MCF 10A (cell line): ENCODE measurements at places on chromosomes 12 and 14. TPM values are rescaled to one million over a fixed set of nuclear protein-coding genes. Genes with fewer than 3 reads are reported as not detected.
A peak's percentile ranks its signal among the peaks of the same experiment; 100 is the strongest.

The C12orf54 gene
- total RNA-seq: 1.5 and 1.9 TPM in 2 replicates

The CFAP54 gene
- 0.56 and 1.1 TPM in 2 replicates for total RNA-seq

The ST8SIA1 gene
- 3.8 and 4.7 TPM in 2 replicates for total RNA-seq

The PLCZ1 gene
- total RNA-seq: not detected in 2 replicates

The INTS13 gene
- 64.8 and 67.8 TPM in 2 replicates for total RNA-seq

The AGAP2 gene
- total RNA-seq: 0.19 TPM in 1 of 2 replicates, not detected in the other

The MYF6 gene
- total RNA-seq: not detected in 2 replicates

The TMEM229B gene
- 0.17 and 0.37 TPM in 2 replicates for total RNA-seq

The RIMBP2 gene
- not detected in 2 replicates for total RNA-seq

DNA sequence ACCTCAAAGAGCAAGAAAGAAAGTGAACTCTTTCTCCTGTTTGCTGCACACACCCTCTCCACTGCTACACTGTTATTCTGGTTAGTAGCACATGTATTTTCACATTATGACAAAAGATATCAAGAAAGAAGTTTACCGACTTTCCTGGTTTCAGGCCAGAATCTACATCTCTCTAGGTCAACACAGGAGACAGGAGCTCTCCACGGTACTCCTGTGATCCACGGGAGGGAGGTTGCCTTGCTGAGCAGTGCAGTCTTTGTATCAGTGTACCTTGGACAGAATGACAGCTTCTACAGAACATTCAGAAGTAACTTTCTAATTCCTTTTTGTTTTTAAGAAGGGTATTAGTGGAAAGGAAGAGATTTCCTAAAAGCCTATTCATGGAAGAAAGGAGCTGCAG lies 805.6 kb downstream of the NRXN3 start:
- DNase-seq: no peak

GRCh38 chr12:4483885-4484823 lies 38.5 kb upstream of the FGF6 start:
- DNase-seq: peak; percentile 59

- DNase-seq: no peak
These were observed 25.7 kb upstream of the GALNT9 start for GRCh38 chr12:132354982-132355680.

GRCh38 chr12:59425798-59426197 lies 170.0 kb upstream of the SLC16A7 start:
- no peak for DNase-seq

- no peak for DNase-seq
These were observed 29.1 kb upstream of the CDKL1 start for GRCh38 chr14:50425816-50426215.

GRCh38 chr12:61750604-61751003 lies 509.6 kb upstream of the USP15 start:
- peak; percentile 82 for DNase-seq

GRCh38 chr12:68538726-68539614 lies 71.7 kb upstream of the RAP1B start:
- DNase-seq: no peak

DNA sequence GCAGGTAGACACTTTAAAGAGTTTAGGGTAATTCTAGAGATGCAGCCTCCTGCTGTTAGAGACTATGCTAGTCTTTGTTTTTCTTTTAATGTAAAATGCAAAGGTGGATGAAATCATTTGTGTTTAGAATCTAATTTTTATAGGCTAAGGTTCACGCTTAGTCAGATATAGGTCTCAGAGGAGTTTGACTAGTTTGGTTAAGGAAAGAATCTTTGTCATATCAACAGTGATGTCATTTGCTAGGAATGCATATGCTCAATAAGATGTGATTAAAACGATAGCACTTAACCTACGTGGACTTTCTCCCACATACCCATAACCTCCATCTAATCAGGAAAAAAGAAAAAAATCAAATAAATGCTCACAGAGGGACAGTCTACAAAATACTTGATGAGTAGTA lies 859.3 kb upstream of the ATXN7L3B start:
- no peak for DNase-seq

DNA sequence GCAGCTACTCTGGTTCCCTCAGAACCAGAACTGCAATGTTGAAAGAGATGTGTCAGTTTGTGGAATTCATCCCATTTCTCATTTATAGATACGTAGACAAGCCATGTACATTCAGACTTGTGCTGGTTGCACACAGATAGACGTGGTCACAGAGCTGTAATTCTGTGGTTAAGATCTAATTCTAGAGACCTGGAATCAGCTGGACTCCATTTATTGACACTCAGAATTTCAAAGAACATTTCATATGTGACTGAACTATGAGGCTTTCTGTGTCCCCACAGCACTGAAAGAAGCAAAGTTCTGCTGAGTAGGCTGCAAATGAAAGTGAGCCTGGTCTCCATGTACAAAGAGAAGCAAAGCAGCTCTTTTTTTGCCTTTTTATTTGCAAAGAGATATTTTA lies 220.2 kb upstream of the NAV3 start:
- DNase-seq: no peak

DNA sequence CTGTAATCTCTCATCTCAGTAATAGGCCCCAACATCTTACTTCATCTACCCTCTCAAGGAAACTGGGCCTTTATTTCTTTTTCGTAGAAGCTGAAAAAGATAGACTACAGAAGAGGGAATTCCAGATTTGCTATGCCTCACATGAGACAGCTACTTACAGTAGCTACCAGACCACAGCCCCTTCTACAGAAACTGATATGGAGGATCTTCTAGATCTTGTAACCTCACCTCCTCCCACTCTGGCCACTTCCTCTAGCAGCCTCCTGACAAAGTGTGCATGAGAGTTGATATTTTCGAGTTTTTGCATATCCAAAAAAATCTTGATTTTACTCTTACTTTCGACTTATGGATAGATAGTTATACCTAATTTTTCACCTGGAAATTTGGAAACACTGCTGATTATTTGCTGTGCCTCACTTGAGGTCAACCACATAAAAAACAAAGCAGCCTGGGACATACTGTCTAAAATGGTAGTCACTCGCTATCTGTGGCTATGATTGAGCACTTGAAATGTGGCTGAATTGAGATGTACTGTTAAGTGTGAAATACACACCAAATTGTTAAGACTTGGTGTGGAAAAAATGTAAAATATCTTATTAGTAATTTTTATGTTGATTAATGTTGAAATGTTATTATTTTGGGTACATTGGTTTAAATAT lies 86.3 kb upstream of the NID2 start:
- DNase-seq: no peak

- DNase-seq: peak; percentile 1
These were observed 140.5 kb downstream of the FOXN3 start for GRCh38 chr14:89276424-89276975.

- no peak for DNase-seq
These were observed 69.8 kb downstream of the KNTC1 start for GRCh38 chr12:122596838-122597237.

- DNase-seq: no peak
These were observed 208.6 kb downstream of the SLC2A13 start for GRCh38 chr12:39897315-39897714.

DNA sequence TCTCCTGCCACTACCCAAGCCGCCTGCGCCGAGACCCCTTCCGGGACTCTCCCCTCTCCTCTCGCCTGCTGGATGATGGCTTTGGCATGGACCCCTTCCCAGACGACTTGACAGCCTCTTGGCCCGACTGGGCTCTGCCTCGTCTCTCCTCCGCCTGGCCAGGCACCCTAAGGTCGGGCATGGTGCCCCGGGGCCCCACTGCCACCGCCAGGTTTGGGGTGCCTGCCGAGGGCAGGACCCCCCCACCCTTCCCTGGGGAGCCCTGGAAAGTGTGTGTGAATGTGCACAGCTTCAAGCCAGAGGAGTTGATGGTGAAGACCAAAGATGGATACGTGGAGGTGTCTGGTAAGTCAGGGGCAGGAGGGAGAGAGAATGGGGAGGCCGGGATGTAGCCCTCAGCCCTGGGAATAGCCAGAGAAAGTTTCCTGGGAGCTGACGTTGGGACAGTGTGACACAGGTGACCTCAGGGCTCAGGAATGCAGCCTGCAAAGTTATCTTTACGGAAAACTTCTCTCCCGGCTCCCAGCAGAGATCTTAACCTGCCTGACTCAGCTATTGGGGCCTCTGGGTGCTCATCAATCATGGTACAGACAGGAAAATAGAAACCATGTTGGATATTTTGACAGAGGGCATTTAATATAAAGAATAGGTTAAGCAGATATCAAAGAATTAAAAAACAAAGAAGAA lies 747 bp downstream of the HSPB8 start:
- DNase-seq: peak; percentile 12

DNA sequence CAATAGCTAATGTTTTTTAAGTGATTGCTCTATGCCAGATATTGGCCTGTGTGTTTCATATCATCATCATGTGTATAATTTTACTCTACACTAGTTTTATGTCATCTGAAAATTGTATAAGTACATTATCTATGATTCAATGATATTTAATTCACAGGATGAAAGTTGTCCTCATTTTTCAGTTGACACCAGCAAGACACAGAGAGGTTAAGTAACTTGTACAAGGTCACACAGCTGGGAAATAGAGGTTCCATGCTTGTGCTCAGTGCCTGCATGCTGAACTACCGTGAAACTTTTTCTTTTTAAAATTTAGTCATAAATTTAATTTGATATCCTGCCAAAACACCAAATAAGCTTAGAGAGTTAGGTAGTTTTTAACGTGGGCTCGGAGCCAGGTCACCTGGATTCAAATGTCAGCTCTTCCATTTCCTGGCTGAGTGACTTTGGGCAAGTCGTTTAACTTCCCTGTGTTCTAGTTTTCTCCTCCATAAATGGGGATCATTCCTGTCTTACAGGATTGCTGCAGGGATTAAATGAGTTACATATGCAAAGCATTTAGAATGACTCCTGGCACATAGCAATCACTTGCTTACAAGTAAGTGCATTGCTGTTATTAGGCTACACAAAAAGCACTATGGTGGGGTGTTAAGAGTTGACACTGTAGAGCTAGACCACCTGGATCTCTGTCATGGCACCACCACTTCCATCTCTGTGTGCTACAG lies 183.9 kb downstream of the ETV6 start:
- DNase-seq: no peak

DNA sequence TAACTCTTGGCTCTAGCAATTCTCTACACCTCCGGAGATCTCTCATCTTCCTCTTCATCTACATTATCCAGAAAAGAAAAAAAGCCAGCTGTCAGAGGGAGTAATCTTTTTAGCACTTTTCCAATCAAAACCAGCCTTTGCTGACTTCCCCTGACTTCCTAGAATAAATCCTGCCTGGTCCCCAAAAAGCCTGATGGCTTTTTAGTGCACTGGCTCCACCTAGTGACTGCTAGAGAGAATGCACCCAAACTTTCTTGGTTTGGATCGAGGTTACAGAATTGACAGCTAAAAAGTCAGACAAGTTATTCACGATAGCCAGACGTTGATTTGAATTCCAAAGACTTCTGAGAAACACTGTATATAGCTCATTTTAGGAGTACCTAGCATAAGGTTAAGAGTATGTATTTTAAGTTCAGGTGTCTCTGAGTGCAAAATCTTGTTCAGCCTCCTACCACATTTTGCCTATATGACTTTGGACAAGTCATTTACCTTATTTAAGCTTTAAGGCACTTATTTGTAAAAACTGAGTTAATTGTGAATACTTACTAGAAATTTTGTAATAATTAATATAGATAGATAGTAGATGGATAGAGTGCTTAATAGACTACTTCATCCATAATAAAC lies 185.7 kb upstream of the GRIN2B start:
- DNase-seq: peak; percentile 68

- DNase-seq: no peak
These were observed 39.1 kb downstream of the RNFT2 start for GRCh38 chr12:116777245-116777644.

DNA sequence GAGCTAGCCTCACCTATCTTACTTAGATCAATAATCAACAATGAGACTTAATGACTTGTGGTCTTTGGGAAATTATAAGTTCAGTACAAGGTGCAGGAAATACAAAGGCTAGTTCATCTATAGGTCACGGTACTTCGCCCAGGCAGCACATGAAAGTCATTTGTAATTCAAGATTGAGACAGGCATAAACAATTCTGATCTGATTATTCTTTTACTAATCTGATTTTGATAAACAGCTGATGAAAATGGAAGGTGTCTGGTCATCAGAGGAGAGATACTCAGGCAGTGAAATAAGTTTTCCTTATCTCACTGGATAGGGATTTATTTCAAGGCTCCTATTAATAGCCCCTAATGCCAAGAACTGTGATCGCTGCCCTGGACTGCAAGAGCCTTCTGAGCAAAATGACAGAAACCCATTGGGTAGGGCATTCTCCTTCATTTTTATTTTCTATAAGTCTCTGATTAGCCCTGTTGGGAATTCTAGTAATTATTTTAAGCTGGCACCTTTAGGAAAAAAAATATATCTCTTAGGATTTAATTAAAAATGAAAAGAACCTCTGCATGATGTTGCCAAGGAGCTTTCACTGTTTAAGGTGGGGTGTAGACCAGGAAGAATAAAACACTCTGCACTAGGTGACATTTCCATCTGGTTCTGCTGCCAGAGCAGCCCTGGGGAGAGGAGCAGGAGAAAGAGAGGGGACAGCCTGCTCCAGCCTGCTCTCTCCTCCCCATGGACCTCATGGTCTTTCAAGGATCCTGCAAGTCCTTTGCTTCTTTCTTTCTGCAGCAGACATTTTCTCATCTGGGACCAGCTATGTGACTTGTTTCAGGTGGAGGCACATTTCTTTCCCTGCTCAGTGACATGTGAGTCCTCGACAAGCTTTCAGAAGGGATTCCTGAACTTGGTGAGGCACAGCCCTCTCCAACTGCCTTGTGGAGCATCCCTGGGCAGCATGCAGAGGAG lies 44.8 kb downstream of the SSPN start:
- no peak for DNase-seq

GRCh38 chr12:100716945-100717732 lies 77.4 kb upstream of the ANO4 start:
- no peak for DNase-seq

- DNase-seq: no peak
These were observed 421 bp downstream of the SUOX start for GRCh38 chr12:55997535-55997859.

- no peak for DNase-seq
These were observed 35.2 kb upstream of the MDGA2 start for GRCh38 chr14:47710581-47710980.

DNA sequence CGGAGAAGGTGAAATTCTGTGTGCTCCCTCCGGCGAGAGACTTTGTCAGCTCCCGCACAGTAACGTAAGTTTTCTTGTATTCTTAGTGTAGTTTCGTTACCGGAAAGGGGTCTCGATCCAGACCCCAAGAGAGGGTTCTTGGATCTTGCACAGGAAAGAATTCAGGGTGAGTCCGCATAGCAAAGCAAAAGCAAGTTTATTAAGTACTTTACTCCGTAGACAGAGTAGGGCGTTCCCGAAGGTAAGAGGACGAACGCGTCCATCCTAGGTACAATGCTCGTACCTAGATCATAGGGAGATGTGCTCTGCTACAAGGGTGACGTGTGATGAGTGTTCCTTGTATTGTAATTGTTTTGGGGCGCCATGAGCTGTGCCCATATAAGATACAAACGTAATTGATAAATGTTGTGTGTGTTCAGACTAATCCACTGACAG lies 293 bp downstream of the IFI27L1 start:
- no peak for DNase-seq

GRCh38 chr14:34299360-34299759 lies 162.7 kb downstream of the SPTSSA start:
- DNase-seq: no peak

- DNase-seq: no peak
These were observed 120.6 kb downstream of the PRICKLE1 start for GRCh38 chr12:42468921-42469320.
